ENCODE measurements at places on chromosomes 2 and 18. TPM values are rescaled to one million over a fixed set of nuclear protein-coding genes. Genes with fewer than 3 reads are reported as not detected.

DNA sequence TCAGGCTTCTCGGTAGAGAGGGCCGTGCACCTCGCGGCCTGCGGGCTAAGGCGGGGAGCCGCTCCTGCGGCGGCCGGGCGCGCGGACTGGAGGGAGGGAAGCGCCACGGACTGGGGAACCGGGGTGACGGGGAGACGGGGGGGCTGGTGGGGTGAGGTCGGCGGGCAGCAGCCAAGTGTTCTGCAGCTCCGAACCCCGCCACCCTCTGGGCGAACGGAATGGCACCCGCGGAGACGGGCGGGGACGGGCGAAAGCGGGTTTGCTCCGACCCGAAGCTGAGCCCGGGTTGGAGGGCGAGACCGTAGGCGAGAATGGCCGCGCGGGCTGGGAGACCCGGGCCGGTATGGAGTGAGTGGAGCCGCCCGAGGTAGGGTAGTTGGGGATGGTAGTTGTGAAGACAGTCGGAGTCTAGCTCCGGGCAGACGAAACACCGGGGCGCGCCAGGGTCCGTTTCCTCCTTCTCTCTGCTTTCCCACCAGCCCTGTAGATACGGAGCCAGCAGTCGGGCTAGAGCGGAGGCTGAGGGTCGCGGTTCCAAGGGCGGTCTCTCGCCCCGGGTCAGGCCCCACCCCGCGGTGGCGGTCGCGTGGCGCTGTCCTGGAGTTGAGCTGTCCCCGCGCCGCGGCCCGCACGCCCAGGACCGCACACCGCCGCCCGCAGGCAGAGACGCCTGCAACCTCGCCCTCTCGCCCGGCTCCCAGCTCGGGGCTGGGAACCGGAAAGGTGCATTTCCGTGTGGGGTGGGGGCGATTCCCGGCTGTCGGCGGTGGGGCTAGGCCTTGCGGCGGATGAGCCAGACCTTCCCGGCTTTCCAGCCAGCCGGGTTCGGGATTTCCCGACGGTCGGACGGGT, 160.3 kb upstream of the SIX2 start:
- H3K4me1 ChIP-seq: peaks cover 57% of the 10 kb centered on the region
- H3K27me3 ChIP-seq: no peaks in the 10 kb centered on the region
- peak overlapping the region; percentile 79 for H3K4me3 ChIP-seq
- H3K36me3 ChIP-seq: no peaks in the 10 kb centered on the region
- DNase-seq: peak; percentile 56

DNA sequence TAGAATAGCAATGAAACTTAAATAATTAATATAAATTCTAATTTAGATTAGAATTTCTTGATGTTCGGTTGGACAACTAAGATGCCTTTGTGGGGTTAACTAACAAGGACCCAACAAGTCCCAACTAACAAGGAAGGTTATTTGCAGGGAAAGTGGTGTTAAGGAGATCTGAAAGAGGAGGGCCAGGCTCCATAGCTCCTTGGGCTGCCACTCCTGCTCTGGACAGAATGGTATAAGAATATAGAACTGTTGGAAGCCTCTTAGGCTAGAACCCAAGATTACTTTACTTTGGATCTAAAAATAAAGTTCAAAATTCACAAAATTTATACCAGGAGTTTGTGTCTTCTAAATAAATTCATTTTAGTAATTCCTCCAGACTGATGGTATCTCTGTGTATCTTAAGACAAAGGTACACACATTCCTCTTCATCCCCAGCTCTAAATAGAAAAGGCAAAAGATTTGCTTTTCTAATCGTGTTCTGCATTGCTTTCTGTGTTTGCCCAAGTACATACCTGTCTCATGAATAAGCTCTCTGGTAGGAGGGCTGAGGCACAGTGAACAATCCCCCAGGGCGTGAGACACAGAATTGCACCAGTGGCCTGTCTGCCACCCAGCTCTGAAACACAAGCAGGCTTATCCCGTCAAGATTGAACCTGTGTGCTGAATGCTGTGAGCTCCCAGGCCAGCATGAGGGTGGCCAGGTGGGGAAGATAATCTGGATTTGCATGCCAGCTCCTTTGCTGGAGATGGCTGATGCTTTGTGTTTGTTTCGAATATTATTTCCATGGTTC, 176.0 kb downstream of the ACKR3 start:
- H3K4me1 ChIP-seq: peaks cover 58% of the 10 kb centered on the region
- H3K27me3 ChIP-seq: no peaks in the 10 kb centered on the region
- H3K27ac ChIP-seq: peak overlapping the region; percentile 99
- no peaks in the 10 kb centered on the region for H3K36me3 ChIP-seq

- no peak for DNase-seq
- no peak overlapping the region for H3K27ac ChIP-seq
- H3K4me1 ChIP-seq: no peaks in the 10 kb centered on the region
Measured at GRCh38 chr2:126644630-126645191, 11.2 kb upstream of the GYPC start.

GRCh38 chr2:105085525-105085924, 47.7 kb downstream of the MRPS9 start:
- no peaks in the 10 kb centered on the region for H3K36me3 ChIP-seq
- H3K27me3 ChIP-seq: no peaks in the 10 kb centered on the region
- H3K4me1 ChIP-seq: no peaks in the 10 kb centered on the region
- no peak for DNase-seq

GRCh38 chr2:186841940-186842339, 7.0 kb downstream of the ZSWIM2 start:
- no peaks in the 10 kb centered on the region for H3K27me3 ChIP-seq
- no peak overlapping the region for H3K27ac ChIP-seq
- H3K4me1 ChIP-seq: no peaks in the 10 kb centered on the region
- DNase-seq: no peak

The ALPP gene
- 47.5 TPM for total RNA-seq

DNA sequence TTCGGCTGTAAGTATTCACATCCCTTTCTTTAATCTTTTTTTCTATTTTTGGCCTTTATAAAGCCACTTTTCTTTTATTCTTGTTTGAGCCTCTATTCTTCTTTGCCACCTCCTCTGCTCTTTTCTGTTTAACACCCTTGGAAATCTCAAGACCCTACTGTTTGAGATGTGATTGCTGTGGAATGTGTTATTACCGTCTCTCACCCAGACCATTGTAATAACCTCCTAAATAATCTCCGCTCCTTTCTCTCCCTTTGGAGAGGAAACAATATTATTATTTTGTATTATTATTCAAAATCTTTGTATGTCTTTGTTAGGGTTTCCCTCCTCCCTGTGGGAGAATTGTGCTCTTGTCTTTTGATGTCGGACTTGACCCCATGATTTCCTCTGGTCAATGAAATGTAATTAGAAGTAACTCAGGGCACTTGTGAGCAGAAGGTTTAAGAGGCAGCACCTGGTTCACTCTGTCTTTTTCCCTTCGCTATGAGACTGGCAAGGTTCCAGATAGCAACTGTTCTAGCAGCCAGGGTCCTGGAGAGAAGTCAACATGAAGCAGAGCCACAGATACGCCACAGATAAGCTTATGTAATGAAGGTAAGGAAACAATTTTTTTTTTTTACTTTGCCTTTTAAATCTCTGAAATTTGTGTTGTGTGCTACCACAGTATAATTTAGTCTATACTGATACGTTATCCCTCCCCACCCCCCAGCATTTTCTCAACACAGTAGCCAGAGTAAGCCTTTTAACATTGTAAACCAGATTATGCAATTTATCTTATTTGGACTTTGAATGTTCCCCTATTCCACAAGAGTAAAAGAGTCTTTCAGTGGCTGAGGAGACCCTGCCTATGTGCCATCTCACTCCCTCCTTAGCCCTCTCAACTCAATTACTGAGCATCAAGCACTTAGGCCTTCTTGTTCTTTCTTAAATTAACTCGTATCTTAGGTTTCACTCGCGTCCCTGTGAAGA, 601.2 kb upstream of the ZNF804A start:
- no peak overlapping the region for H3K27ac ChIP-seq
- no peaks in the 10 kb centered on the region for H3K36me3 ChIP-seq
- H3K4me3 ChIP-seq: no peak overlapping the region
- H3K27me3 ChIP-seq: no peaks in the 10 kb centered on the region

DNA sequence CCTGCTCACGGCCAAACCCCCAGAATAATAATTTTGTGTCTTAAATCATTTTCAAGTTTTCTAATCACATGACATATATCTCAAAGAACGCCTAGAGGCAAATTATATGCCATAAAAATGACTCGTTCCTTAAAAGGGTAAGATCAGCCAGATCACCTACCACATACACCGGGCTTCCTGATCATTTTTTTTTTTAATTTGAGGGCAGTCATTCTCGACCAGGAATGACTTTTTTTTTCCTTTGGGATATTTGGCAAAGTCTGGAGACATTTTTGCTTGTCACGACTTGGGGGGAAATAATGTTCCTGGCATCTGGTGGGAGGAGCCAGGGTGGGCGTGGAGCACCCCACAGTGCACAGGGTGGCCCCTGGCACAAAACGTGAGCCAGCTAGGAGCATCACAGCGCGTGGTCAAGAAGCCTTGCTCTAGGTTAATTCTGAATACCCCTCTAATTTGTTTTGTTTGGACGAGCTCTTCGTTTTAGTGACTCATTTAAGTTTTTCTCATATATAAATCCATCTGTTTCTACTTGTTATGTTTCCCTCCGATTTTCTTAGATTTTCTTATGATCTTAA, 94.9 kb downstream of the TWIST2 start:
- H3K27me3 ChIP-seq: peaks cover 35% of the 10 kb centered on the region
- H3K36me3 ChIP-seq: no peaks in the 10 kb centered on the region
- DNase-seq: no peak
- H3K27ac ChIP-seq: no peak overlapping the region
- peaks cover 8% of the 10 kb centered on the region for H3K4me1 ChIP-seq
- no peak overlapping the region for H3K4me3 ChIP-seq

DNA sequence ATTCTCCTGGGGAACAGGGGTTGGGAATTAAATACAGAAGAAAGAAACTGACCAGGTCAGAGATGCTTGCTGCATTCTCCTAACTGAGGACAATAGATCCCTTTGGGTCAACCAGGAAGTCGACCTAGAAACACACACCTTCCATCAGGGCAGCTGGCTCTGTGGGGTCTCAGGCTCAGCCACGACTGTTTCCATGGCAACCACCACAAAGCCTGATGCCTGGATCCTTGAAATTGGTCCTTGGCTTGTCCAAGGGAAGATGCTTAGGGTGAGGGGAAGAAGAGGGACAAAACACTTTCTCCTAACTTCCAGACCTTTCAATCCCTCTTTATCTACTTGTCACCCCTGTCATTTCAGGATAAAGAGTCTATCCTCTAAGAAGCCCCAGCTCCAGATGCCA, 194.4 kb downstream of the ALK start:
- peaks cover 34% of the 10 kb centered on the region for H3K27me3 ChIP-seq
- H3K36me3 ChIP-seq: no peaks in the 10 kb centered on the region
- no peak overlapping the region for H3K27ac ChIP-seq
- no peak for DNase-seq
- no peak overlapping the region for H3K4me3 ChIP-seq

GRCh38 chr2:239806758-239807434, 218.2 kb downstream of the NDUFA10 start:
- H3K27me3 ChIP-seq: peaks cover 100% of the 10 kb centered on the region
- H3K4me1 ChIP-seq: no peaks in the 10 kb centered on the region
- no peaks in the 10 kb centered on the region for H3K36me3 ChIP-seq
- H3K4me3 ChIP-seq: no peak overlapping the region
- no peak overlapping the region for H3K27ac ChIP-seq

GRCh38 chr2:163407296-163407695, 328.5 kb downstream of the FIGN start:
- no peaks in the 10 kb centered on the region for H3K4me1 ChIP-seq
- DNase-seq: no peak
- H3K4me3 ChIP-seq: no peak overlapping the region
- no peak overlapping the region for H3K27ac ChIP-seq
- no peaks in the 10 kb centered on the region for H3K36me3 ChIP-seq

The ABCG8 gene
- total RNA-seq: not detected

GRCh38 chr2:120653046-120653445, 82.6 kb upstream of the GLI2 start:
- no peaks in the 10 kb centered on the region for H3K27me3 ChIP-seq
- H3K36me3 ChIP-seq: no peaks in the 10 kb centered on the region
- no peak overlapping the region for H3K4me3 ChIP-seq
- H3K4me1 ChIP-seq: no peaks in the 10 kb centered on the region
- H3K27ac ChIP-seq: no peak overlapping the region

The CPLX4 gene
- total RNA-seq: not detected

- H3K4me1 ChIP-seq: no peaks in the 10 kb centered on the region
- no peak overlapping the region for H3K27ac ChIP-seq
- H3K27me3 ChIP-seq: peaks cover 88% of the 10 kb centered on the region
- H3K36me3 ChIP-seq: no peaks in the 10 kb centered on the region
- DNase-seq: no peak
Measured at GRCh38 chr2:1995987-1996386, 251.7 kb upstream of the PXDN start.

DNA sequence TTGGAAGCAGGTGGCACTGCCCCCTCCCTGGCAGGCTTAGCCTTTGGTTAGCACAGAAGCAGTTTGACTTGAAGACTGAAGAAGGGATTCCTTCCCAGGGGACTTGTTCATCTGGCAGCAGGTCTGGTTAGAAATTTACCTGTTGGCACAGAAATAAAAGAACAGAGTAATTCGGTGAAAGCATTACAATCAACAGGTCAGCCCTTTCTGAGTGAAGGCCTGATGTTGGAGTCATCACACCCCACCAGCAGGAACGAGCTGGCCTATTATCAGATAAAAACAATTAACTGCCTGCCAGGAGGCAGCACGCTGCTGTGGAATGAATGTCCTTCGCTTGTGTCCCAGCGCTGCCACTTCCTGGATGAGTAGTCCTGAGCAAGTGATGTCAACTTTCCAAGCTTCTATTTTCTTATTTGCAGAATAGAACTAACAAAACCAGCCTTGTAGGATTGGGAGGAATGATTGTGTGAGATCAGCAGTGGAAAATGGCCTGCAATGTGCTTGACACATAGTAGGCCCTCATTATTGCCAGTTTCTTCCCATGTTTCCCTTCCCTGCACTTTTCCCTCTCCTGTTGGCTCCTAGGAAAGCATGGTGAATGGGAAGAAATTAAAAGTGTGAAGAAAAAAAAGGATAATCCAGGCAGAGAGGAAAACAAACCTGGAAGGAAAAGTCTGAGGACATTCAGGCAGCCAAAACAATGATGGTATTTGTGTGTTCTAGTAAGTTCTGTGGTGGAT, 29.0 kb downstream of the LGALSL start:
- no peak overlapping the region for H3K4me3 ChIP-seq
- H3K36me3 ChIP-seq: no peaks in the 10 kb centered on the region
- DNase-seq: peak; percentile 94
- H3K4me1 ChIP-seq: peaks cover 16% of the 10 kb centered on the region
- peak overlapping the region; percentile 49 for H3K27ac ChIP-seq

The CKAP2L gene
- 17.7 TPM for total RNA-seq

The TRIM54 gene
- 8.2 TPM for total RNA-seq

The BMP10 gene
- not detected for total RNA-seq

DNA sequence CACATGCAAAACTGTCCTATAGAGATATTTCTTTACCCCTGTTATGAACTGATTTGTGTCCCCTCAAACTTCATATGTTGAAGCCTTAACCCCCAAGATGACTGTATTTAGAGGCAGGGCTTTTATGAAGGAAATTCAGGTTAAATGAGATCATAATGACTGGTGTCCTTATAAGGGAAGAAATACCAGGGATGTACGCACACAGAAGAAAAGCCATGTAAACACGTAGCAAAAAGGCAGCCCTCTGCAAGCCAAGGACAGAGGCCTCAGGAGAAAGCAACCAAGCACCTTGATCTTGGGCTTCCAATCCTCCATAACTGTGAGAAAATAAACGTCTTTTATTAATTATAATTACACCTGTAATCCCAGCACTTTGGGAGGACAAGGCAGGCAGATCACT, 101.3 kb upstream of the NDUFV2 start:
- no peak overlapping the region for H3K4me3 ChIP-seq
- DNase-seq: no peak
- H3K27me3 ChIP-seq: no peaks in the 10 kb centered on the region
